ENCODE measurements at places on chromosomes 4 and X.

DNA sequence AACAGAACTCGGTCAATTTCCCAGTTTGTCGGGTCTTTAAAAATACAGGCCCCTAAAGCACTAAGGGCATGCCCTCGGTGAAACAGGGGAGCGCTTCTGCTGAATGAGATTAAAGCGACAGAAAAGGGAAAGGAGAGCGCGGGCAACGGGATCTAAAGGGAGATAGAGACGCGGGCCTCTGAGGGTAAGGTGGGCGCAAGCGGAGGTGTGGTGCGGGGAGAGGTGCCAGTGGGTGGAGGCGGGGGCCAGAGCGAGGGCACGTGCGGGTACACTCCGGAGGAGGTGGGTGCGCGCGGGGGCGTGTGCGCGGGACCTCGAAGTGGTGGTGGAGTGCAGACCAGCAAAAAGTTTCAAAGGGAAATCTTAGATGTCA lies 787 bp upstream of the TET2 start:
- no peak for DNase-seq

- no peak for DNase-seq
These were observed 107.8 kb upstream of the MYOZ2 start for GRCh38 chr4:119027811-119028210.

GRCh38 chr4:138996090-138996489 lies 19.5 kb upstream of the NOCT start:
- DNase-seq = no peak

DNA sequence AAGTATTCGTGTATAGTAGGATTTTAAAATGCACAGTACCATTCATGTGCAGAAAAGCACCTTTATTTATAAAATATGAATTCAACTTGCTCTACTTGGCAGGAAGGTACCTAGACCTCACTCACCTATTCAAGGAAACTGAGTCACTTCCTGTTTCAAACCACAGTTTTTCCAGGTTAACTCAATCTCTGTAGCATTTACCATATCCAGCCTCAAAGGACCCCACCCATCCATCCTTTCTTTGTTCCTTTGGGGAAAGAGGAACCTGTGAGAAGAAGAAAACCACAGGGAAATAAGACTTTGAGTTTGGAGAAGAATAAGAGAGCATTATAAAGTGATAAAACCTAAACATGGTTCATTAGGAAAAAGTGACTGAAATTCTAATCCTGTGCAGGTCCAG lies 250.7 kb downstream of the CBR4 start:
- no peak for DNase-seq

DNA sequence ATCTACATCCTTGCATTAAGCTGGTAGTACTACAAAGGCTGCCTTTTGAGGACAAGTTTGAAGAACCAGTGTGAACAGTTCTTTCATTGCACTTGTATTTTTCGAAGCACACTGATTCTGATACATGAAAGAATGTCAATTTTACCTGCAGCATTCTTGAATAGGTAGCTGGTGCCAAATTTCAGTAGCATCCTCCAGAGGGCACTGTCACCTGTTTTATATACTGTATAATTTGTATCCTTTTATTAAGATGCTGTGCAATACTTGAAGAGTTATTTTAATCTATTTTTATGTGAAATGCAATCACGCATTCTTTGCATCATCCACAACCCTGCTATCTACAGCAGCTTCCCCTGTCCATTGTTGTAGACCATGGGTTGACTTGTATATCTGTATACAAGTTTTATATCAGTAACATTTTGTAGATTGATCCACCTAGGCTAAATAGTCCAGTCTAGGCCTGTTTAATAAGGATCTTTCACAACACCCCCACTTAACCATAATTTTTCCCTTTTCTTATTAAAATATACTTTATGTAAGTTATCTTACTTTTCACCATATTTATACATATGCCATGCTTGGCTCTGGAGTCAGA lies 325.7 kb downstream of the PCDH7 start:
- DNase-seq = no peak

- DNase-seq = no peak
These were observed 13.2 kb downstream of the GALNT7 start for GRCh38 chr4:173181848-173182247.

GRCh38 chr4:139740531-139741041 lies 75.0 kb downstream of the MGST2 start:
- DNase-seq = peak; percentile 83

DNA sequence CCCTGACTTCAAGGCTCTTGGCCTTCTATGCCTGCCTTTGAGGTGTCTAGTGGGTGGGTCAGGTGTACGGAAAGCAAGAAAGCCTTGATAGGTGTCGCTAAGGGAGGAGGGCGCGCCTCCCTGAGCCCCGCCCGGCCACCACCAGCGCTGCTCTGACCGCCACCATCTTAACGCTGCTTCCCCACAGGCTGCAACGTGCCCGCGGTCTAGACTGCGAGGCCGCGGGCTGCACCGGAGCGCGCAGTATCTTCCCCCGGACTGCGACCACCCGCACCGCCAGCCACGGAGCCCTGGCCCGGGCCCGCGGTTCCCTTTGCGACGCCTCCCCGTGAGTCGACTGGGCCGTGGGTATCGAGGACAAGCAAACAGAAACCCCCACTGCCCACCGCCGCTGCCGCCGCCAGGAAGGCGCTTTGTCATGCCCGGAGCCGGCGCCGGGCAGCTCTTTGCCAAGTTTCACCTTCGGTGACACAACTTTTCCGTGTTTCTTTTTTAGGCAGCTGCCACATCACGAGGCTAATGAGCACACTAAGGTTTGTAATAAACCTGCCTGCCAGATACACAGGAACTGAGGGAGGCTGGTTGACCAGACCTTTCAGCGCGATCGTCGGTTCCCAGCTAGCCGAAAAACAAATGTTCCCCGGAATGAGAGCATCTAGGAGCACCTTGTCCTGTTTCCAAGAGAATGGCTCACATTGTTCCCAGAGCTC lies 335.8 kb upstream of the F9 start:
- no peak for DNase-seq

GRCh38 chr4:7161721-7162214 lies 30.6 kb upstream of the SORCS2 start:
- DNase-seq = no peak

GRCh38 chr4:6647582-6648230 lies 7.2 kb downstream of the MRFAP1 start:
- no peak for DNase-seq

GRCh38 chr4:422587-422986 lies 76.4 kb downstream of the ZNF721 start:
- no peak for DNase-seq

DNA sequence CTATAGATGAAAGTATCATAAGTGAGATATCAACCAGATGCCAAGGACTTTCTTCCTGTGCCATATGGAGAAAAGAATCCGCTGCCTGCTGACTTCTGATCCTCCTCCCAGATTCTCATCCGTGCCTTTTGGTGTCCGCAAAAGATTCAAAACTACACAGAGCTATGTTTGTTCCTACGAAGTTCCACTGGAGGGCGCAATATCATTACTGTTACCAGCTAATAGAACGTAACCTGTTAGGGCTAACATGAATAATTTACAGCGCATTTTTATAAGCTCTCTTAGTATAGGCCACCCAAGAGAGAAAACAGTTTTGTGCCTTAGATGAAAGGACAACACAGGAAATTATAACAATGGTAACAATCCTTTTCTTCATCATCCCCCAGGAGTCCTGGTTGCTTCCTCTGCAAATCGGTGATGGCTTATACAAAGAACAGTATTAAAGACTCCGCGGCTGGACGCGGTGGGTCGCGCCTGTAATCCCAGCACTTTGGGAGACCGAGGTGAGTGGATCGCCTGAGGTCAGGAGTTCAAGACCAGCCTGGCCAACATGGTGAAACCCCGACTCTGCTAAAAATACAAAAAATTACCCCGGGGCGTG lies 22.8 kb upstream of the CENPVL3 start:
- no peak for DNase-seq

GRCh38 chrX:150185766-150186165 lies 177.4 kb upstream of the MAMLD1 start:
- DNase-seq = no peak

GRCh38 chr4:185101354-185101890 lies 41.6 kb upstream of the SLC25A4 start:
- DNase-seq = no peak

DNA sequence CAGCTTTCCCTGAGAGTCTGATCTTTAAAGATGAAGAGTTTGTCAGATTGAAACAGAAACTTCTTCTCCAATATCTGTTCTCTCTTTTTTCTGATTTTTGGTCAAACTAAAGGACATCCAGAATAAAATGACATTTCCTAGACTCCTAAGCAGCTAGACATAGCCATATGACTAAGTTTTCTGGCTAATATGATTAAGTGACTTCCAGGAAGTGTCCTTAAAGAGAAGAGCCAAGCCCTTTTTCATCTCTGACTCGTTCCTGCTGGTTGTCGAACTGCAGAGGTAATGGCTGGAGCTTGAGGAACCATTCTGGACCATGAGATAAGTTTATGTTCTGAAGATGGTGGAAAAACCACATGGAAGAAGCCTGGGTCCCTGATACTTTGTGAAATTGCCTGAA lies 546.0 kb downstream of the BCOR start:
- no peak for DNase-seq

GRCh38 chrX:23901805-23902204 lies 5.9 kb downstream of the APOO start:
- peak; percentile 27 for DNase-seq

- DNase-seq = no peak
These were observed 76.8 kb downstream of the ENOX2 start for GRCh38 chrX:130826249-130826648.
